ENCODE measurements at places on chromosomes 3 and 15. TPM values are rescaled to one million over a fixed set of nuclear protein-coding genes. Genes with fewer than 3 reads are reported as not detected.
A peak's percentile ranks its signal among the peaks of the same experiment; 100 is the strongest.

GRCh38 chr3:185929192-185930151 lies 8.3 kb downstream of the TRA2B start:
- no peaks in the 10 kb centered on the region for H3K27me3 ChIP-seq
- H3K4me3 ChIP-seq = no peak overlapping the region
- no peak overlapping the region for H3K27ac ChIP-seq
- peaks cover 10% of the 10 kb centered on the region for H3K36me3 ChIP-seq
- peak; percentile 61 for DNase-seq

Gene PXYLP1
- 5.1 TPM for total RNA-seq

- no peaks in the 10 kb centered on the region for H3K36me3 ChIP-seq
- H3K27me3 ChIP-seq = no peaks in the 10 kb centered on the region
- peaks cover 9% of the 10 kb centered on the region for H3K4me1 ChIP-seq
- H3K4me3 ChIP-seq = no peak overlapping the region
These were observed 8.7 kb downstream of the ARHGAP31 start for GRCh38 chr3:119302697-119303551.

Gene SAMMSON
- total RNA-seq = under 0.01 TPM
